ENCODE measurements at places on chromosomes 3 and 15.

DNA sequence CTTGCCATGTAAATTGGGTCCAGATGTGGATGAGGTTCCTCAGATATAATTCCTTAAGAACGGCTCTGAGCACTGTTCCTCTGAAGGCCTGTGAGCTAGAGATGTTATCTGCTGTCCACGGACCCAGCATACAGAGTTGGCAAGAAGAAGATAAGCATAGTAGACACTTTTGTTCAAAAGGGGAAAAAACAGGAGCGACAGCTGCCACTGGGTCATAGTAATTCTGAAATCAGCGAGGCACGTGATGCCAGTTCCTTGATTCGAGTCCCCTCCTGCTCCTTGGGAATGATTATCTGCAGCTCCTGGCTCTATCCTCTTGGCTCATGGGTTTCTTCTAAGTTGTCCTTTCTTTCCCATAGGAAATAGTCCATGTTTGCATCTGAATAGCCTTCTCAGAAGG lies 2.5 kb upstream of the RAB7A start:
- DNase-seq, result no peak

DNA sequence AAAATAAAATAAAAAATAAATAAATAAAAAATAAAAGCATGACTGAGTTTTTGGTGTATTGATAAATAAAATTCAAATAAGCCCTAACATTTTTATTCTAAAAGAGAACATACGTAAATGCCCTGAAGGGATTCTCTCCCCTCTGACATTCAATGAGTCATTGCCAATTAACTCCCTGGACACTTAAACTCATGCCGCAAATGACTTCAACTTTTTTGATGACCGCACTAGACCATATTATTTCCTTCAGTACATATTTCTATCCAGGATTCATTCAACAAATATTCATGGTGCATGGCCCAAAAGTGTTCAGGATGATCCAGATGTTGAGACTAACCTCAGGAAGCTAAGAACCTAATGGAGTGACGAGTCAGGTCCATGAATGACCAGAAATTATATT lies 195.9 kb upstream of the LRRN1 start:
- DNase-seq, result no peak

GRCh38 chr3:195185583-195185982 lies 85.4 kb downstream of the XXYLT1 start:
- DNase-seq, result no peak

DNA sequence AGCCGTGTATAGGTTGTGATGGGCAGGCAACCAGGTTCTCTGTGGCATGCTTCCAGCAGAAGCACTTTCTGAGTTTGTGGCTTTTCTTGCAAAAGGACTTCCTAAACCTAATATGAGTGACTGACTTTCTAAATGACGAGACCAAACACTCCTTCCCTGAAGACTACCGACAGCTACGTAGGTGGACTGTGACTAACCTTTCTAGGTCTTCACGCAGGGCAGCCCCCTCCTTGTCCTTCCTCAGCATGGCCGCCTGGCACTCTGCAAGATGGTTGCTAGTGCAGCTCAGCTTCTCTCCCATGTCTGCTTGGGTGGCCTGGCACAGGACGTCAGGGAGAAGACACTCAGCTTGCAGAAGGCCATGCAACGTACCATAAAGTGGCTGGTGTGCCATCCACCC lies 20.9 kb downstream of the CXCR6 start:
- no peak for DNase-seq

GRCh38 chr3:171122240-171122639 lies 95.7 kb upstream of the SLC2A2 start:
- DNase-seq, result peak; percentile 42

All from foreskin fibroblast (primary cell).